Fibroblast of skin of back (primary cell): ENCODE measurements at places on chromosomes 11 and 22.

DNA sequence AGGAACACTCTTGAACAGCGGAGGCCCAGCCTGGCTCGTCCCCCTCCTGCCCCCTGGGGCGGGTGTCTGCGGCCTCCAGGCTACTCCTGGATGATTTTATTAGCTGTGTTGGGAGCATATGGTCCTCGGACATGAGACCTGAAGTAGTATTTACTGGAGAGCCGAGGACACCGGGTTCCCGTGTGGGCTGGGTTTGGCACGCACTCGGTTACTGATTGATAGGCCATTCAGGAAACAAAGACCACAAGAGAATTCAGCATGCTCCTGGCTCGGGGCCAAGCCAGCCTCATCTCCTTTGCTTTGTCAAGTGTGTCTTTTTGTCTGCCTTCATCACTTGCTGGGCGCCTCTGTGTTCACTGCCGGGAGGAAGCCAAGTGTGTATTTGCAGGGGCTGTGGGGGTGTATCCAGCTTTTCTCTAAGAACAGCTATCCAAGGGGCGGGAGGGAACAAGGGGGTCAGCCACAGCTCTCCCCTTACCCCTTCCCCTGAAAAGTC lies 9.7 kb downstream of the FXYD2 start:
- DNase-seq: no peak

GRCh38 chr11:104531075-104531474 lies 367.1 kb upstream of the PDGFD start:
- peak; percentile 4 for DNase-seq

- DNase-seq: no peak
Observed at GRCh38 chr11:8685820-8686219, 3.2 kb downstream of the RPL27A start.

GRCh38 chr11:85772695-85773094 lies 38.2 kb downstream of the SYTL2 start:
- peak; percentile 94 for DNase-seq
